Activated T-cell treated with anti-CD3 and anti-CD28 coated beads, Interleukin-2, amount 50 U/mL, for 4 hours (primary cell): ENCODE measurements at places on chromosomes 16 and 17. TPM values are rescaled to one million over a fixed set of nuclear protein-coding genes. Genes with fewer than 3 reads are reported as not detected.
A peak's percentile ranks its signal among the peaks of the same experiment; 100 is the strongest.

GRCh38 chr16:73405851-73406250 lies 357.9 kb upstream of the ZFHX3 start:
- DNase-seq, result no peak

Gene IKZF3
- total RNA-seq, result 91.6 TPM

- no peak for DNase-seq
Measured at GRCh38 chr17:64384253-64385186, 6.1 kb downstream of the PECAM1 start.

Gene GLIS2
- 0.19 TPM for total RNA-seq

Gene WNT3
- not detected for total RNA-seq

DNA sequence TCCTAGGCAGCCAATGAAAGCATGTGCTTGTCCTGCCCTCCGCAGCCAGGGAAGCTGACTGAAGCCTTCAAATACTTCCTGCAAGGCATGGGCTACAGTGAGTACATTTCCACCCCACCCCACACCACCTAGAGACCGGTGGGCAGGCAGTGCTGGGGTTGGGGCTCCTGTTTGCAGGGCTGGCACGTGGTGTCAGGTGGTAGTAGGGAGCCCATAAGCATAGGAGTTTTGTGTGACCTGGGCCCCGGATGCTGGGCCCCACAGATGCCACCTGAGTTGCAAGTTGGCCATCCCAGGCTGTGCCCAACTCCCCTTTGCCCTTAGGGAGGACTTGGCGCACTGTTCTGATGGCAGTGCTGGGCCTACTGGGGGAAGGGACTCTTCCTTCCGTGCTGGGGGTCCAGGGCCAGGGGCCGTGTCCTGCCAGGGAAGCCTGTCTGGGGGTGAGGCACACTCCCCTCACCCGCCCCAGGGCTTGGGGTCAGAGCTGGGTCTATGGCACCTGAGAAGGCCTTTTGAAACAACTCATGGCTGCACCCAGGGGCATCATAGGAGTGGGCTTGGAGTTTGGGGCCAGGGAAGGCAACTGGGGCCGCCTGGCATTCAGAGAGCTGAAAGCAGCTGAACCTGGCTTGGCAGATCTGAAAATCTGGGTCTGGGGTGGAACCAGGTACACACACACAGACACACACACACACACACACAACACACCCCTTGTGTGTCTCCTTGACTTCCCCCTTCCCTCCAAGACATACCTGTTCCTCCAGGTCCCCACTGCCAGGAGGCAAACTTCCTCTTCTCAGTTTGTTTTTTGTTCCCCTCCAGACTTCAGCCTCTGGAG lies 5.8 kb upstream of the SETD6 start:
- no peak for DNase-seq

- no peak for DNase-seq
Measured at GRCh38 chr16:72108353-72109102, 14.9 kb downstream of the DHX38 start.

DNA sequence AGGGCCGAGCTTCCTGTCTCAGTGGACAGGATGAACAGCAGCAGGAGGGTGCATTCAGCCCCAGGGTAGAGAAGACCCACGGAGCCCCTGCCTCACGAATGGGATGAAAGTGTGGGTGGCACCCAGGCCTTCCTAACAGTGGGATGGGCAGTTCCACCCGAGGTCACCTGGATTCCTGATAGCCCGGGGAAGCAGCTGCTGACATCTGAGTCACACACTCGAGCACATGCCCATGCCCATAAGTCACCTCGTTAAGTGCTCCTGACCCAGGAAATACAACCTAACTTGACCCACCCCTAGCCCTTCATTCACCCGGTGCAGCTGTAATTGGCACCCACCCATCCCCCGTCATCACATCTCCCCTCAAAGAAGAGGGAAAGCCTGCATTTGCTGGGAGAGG lies 85.3 kb upstream of the FOXF1 start:
- DNase-seq, result no peak

- no peak for DNase-seq
Measured at GRCh38 chr16:51383909-51384308, 232.8 kb upstream of the SALL1 start.

GRCh38 chr17:17321356-17322025 lies 18.3 kb downstream of the NT5M start:
- no peak for DNase-seq

DNA sequence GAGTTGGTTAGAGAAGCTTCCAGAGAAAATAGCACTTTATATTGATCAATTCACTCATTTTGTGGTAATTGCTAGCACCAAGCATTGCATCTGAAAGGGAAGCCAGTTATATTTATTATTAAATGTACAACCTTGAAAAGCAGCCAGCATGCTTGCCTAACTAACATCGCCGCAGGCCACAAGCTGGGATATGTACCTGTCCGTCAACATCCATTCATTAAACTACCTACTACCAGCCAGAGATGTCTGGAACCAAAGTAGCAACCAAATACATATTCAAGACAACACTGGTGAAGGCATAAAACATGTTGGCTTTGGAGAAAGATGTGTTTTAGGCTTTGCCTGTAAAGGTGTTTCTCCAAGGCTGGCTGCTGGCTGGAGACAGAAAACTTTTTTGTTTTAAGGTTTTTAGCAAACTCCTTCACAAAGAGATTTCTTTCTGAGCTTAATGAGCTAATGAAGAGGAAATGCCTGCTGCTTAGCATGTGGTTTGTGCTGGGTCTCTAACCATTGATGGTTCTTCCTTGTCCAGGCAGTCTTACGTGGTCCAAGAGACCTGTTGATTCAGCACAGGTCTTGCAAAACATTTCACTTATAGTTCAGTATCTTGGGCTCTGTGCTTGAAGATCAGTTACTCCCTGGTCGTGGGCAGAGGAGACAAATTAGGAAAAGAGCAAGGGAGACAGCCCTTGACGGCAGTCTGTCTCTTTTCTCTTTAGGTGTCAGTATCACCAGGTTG lies 3.1 kb downstream of the ITPRIPL2 start:
- no peak for DNase-seq

DNA sequence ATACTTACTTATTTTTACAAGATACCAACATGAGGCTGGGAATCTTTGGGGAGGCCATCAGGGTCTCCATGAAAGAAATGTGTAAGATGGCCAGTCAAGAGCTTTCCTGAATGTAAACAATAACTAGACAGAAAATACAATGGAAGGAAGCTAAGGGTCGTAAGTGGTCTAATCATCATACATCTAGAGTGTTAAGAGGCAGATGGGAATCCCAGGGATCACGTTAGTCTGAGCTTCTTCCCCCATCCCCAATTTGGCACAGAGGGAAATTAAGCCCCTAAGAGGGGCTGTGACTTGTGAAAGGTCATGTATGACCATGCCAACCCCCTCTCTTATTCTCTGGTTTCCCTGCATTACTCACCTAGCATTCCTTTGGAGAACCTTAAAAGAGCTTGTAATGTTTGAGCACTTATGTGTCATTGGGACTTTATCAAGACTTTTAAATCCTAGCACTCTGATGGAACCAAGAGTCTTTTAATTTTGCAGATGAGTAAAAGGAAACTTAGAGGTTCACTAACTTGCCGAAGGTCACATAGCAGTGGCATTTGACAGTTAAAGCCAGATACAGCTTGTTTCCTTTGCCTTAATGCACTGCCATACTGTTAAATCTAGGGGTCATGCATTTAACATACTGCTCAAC lies 46.1 kb downstream of the DCUN1D3 start:
- DNase-seq, result no peak

- no peak for DNase-seq
Measured at GRCh38 chr17:76530095-76530723, 7.3 kb downstream of the CYGB start.

Gene ANKS3
- total RNA-seq, result 24.1 TPM

- no peak for DNase-seq
Measured at GRCh38 chr16:11692171-11692570, 23.9 kb downstream of the SNN start.

- no peak for DNase-seq
Measured at GRCh38 chr17:77884019-77884418, 74.5 kb upstream of the TNRC6C start.

Gene CDRT15L2
- total RNA-seq, result not detected

Gene RAC3
- 7.7 TPM for total RNA-seq

- DNase-seq, result no peak
Measured at GRCh38 chr16:73434621-73435020, 386.7 kb upstream of the ZFHX3 start.

Gene FSCN2
- total RNA-seq, result 0.33 TPM

DNA sequence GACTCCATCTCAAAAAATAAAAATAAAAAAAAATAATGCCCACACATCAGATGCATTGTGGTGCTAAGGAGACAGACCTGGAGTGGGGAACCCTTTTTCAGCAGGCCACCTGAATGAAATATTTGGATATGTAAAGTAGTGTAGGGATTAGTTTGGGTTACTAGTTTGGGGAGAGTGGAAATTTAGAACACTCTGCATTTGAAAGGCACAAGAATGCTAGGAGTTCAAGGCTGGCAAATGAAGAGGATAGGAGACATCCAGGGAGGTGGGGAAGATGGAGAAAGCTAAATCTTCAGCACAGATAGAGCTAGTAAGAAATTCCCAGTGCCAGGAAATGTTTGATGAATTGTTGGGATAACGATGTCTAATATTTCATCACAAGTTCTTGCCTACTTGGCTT lies 298.3 kb upstream of the ERCC4 start:
- DNase-seq, result no peak

DNA sequence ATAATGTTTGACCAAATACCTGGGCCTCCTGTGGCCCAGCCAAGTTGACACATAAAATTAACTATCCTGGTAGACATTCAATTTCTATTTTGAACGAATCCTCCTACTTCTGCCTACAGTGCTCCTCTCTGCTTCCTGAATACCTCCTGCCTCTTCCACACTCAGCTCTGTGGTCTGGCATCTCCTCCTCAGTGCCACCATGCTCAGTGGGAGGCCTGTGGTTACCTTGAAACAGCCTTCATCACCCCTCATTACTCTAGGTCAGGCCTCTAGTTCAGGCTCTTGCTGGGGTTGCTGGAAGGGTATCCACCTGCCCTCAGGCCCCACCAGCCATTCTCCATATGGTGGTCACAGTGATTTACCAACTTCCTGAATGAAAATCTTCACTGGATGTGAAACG lies 5.1 kb downstream of the LYRM9 start:
- no peak for DNase-seq

- DNase-seq, result no peak
Measured at GRCh38 chr16:31664683-31665482, 137.2 kb downstream of the AHSP start.

GRCh38 chr16:27234171-27234570 lies 30.8 kb downstream of the KDM8 start:
- DNase-seq, result no peak

GRCh38 chr16:29644973-29645693 lies 17.9 kb upstream of the SPN start:
- no peak for DNase-seq

- no peak for DNase-seq
Measured at GRCh38 chr16:7335991-7336634, 3.5 kb downstream of the RBFOX1 start.

Gene CHST5
- total RNA-seq, result 0.10 TPM

DNA sequence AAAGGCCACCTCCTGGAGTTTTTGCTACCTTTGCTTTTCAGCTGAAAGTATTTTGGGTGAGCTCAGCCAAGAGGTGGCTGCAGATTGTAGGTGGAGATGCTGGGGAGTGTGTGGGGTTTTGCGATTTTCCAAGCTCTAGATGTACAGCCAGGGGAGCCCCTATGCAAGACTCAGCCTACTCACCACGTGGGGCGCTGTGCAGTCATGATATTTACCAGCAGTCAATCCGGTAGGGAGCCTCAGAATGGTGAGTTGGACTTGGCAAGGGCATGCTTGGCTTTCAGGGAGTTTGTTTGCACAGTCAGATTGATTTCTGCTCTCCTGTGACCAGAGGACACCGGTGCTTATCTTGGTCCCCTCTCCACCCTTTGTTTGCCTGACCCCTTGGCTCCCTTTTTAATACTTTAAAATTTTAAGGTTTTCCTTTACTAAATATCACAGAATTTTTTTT lies 175.3 kb downstream of the UTP18 start:
- DNase-seq, result peak; percentile 25

- DNase-seq, result no peak
Measured at GRCh38 chr16:15897834-15898254, 9.4 kb upstream of the CEP20 start.

- DNase-seq, result no peak
Measured at GRCh38 chr17:40621578-40621977, 26.0 kb downstream of the SMARCE1 start.

DNA sequence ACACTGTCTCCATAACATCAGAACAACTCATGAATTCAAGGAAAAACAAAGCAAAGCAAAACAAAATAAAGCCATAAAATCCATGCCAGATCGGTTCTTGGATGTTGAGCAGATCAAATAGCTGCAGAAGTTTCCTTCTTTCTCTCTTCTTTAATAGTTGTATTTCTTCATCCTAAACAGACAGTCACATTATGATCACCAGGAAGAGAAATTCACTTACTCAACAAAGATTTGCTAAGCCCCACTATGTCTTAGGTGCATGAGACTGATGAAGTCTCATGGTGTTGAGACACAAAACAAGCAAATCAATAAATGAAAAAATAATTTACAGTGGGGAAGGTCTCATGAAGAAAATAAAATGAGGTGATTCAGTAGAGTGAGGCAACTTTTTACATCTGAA lies 72.8 kb downstream of the WIPI1 start:
- no peak for DNase-seq

DNA sequence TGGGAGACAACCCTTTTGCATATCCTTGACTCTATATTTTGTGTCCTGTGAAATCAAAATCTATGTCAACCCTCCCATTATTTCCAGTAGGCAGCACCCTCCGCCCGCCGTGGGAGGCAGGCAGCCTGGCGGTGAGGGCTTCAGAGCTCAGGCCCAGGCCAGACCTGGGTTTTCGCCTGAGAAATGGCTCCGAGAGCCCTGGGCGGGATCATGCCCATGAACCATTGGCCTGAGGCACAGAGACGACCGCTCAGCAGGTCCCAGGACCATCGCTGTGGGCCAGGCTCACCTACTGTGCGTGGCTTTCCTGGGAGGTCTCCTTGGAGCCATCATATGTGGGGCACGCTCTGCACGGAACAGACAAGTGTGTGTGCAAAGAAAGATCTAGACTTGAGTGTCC lies 6.3 kb upstream of the SLC38A8 start:
- no peak for DNase-seq

GRCh38 chr16:88458039-88458772 lies 5.1 kb downstream of the ZFPM1 start:
- DNase-seq, result no peak

Gene ANKRD11
- total RNA-seq, result 153 TPM

Gene MRPL12
- total RNA-seq, result 372 TPM

Gene WNK4
- 0.38 TPM for total RNA-seq

GRCh38 chr16:65917466-65917865 lies 449.0 kb upstream of the CDH5 start:
- DNase-seq, result no peak

Gene PGAP6
- 34.0 TPM for total RNA-seq

DNA sequence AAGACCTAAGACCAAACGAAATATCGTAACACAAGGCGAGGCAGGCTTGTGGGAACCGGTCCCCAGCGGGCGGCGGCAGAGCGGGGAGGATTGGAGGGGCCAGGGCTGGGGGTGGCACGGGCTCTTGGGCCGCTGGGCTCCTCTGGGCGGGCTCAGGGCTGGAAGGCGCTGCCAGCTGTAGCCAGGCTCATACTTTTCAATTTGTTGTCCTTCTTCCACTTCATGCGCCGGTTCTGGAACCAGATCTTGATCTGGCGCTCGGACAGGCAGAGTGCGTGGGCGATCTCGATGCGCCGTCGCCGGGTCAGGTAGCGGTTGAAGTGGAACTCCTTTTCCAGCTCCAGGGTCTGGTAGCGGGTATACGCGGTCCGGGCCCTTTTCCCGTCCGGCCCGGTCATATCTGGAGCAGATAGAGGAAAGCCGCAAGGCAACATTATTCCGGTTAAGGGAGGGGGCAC lies 1.5 kb downstream of the HOXB5 start:
- no peak for DNase-seq
